GM04504 (cell line): ENCODE measurements at places on chromosomes 3 and 15.

- no peak for DNase-seq
Observed at GRCh38 chr15:79593119-79593869, 161.2 kb downstream of the MINAR1 start.

GRCh38 chr3:140898340-140899180 is 43.1 kb upstream of the SLC25A36 start:
- peak; percentile 66 for DNase-seq

- DNase-seq = no peak
Observed at GRCh38 chr15:66720206-66721010, 18.4 kb downstream of the SMAD6 start.

DNA sequence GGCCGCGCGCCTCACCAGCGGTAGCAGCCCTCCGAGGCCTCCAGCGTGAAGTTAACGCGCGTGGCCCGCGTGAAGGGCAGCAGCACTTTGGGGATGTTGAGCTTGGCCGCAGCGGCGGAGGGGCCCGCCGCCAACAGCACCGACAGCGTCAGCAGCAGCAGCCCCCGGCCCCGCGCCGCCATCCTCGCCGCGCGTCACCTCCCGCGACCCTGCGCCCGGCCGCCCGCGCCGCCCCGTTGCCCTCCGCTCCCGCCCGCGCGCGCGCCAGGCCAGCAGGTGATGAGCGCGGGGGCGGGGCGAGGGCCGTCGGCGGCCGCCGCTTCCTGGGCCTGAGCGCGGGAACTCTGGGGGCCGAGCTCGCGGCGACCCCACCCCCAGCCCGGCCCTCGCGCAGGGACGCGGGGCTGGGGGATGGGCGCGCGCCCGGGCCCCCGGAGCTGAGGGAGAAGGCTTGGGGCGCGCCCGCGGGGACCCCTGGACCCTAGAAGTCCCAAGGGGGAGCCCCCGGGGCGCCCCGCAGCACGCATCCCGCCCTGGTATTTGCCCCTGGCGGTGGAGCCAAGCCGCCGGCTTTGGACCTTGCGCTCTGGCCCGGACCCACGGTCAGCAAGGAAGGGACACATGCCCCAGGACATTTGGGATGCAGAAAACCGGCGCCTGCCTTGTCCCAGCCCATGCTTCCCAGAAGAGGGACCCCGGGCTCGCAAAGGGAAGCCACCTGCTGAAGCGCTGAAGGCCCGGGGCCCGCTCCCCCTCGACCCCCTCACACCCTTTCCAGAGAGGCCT is at the start of gene NUP210:
TSS of gene NUP210 (minus strand) at position 278 of the 786 bp plus-strand sequence. CDS start at position 182, 96 bp downstream.
- no peak for DNase-seq

DNA sequence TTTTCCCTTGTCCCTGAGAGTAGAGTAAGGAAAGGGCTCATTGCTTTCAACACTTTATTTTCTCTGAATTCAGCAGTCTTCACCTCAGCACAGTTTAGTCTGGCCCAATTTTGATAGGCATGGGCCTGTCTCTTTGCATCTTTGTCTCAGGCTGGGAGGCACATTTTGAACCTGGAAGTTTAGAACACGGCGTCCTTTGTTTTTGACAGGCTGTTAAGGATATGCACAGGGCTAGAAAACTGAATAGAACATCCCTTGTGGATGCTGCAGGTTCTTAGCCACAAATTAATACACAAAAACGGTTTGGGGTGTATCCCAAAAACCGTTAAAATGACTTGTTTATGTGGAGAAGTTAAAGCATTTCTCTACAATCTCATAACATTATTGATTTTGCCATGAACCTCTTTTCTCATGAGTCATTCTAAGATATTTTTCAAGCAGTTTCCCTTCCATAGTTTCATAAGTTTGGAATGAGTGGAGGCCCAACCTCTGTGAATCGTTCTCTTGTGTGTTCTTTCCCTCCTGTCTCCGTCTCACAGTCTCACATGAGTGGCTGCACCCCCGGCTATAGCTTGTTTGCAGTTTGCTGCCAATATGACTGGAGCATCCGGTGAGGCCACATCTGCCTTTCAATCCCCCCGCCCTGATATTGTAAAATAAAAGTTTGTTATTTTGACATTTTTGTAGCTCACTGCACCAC is 192.9 kb upstream of the EIF1B start:
- DNase-seq = peak; percentile 40

DNA sequence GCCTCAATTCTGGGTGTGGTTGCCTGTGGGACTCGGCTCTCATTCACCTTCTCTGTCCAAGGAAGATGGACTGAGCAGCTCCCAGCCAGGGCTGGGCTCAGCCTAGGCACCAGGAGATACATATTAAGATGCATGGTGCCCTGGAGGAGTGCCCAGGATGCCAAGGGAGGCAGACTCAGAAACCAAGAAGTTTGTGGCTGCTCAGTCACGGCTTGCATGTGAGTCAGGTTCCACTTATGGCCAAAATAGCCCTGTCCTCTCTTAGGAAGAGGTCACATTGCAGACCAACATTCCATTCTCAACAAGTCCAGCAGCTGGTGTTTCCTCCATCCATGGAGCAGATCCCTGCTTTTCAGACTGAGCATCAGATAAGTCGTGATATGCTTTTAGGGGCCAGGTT is 21.8 kb downstream of the CDCP1 start:
- DNase-seq = peak; percentile 65

- DNase-seq = no peak
Observed at GRCh38 chr3:57557085-57557537, 1.0 kb downstream of the PDE12 start.

- no peak for DNase-seq
Observed at GRCh38 chr3:140288595-140288994, 353.6 kb downstream of the CLSTN2 start.

- no peak for DNase-seq
Observed at GRCh38 chr3:152156880-152157279, 111.8 kb upstream of the MBNL1 start.

GRCh38 chr3:127044996-127045395 is 62.1 kb downstream of the PLXNA1 start:
- no peak for DNase-seq

- DNase-seq = no peak
Observed at GRCh38 chr3:185292238-185292637, 38.4 kb upstream of the EHHADH start.

GRCh38 chr3:197349368-197349767 is 51.0 kb upstream of the DLG1 start:
- no peak for DNase-seq
